ENCODE measurements at places on chromosomes 1 and 21.

DNA sequence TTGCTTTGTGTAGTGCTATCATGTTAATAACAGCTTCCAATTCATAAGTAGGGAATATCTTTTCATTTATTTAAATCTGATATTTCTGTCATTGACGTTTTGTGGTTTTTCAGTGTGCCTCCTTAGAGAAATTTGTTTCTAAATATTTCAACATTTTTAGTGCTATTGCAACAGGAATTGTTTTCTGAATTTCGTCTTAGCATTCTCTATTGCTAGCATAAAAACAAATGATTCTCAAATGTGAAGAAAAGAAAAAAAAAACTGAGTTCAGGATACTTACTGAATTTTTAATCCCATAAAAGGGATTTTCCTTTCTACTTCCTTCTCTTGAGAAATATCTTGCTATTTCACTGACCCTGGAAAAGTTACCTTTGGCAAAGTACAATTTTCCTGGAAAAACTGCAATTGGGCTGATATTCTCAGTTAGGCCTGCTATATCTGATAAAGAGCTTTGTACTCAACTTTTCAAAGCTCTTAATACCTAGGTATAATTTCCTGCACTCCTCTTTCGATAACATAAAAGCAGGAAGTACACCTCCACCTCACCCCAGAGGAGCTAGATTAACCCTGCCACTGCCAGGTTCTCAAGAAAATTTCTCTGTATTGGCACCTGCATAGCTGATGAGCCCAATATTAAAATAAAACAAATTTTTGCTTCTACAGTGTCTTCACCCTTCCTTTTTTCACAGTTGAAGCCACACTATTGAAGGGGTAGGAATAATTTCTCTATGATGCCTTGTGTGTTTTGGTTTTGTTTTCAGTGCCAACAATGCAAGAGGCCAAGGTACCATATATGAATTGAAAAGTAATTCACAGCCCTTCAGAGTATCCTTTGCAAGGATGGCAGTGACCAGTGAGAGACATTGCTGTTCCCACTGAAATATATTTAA lies 35.6 kb downstream of the PTPN14 start:
- no peak for DNase-seq

- no peak for DNase-seq
Measured at GRCh38 chr1:59552007-59552406, 255.1 kb downstream of the FGGY start.

GRCh38 chr1:223832637-223832943 lies 13.2 kb downstream of the TP53BP2 start:
- DNase-seq, result no peak

DNA sequence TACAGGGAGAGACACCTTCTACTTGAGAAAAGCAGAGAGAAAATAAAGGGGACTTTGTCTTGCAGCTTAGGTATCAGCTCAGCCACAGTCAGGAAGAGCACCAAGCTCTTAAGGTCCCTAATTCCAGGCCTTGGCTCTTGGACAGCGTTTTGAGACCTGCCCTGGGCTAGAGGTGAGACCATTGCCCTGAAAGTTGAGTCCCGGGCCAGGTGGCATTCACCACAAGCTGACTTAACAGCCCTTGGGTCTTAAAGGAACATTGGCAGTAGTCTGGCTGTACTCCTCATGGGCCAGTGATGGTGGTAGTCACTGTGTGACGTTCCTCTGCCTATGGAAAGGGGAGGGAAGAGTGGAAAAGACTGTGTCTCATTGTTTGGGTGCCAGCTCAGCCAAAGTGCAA lies 11.7 kb upstream of the TNNI3K start:
- DNase-seq, result no peak

DNA sequence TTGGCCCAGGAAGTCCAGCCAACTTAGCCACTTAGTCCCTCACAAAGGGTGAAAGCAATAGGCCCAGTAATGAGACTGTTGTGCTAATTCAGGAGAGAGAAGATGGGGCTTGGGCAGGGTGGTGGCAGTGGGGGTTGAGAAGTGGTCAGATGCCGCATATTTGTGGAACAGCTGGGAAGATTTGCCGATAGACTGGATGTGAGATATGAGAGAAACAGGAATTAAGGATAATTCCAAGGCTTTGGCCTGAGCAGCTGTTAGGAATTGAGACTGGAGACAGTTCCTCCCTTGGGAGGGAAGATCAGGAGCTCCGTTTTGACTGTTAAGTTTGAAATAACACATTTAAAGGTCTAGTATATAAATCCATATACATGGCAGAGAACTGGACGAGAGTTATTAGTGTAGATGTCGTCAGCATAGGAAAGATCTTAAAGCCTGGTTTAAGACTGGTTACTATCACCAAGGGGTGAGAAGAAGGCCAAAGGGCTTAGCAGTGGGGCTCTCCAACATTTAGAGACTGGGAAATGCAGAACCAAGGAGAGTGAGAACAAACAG lies 323.7 kb upstream of the FAM78B start:
- no peak for DNase-seq

DNA sequence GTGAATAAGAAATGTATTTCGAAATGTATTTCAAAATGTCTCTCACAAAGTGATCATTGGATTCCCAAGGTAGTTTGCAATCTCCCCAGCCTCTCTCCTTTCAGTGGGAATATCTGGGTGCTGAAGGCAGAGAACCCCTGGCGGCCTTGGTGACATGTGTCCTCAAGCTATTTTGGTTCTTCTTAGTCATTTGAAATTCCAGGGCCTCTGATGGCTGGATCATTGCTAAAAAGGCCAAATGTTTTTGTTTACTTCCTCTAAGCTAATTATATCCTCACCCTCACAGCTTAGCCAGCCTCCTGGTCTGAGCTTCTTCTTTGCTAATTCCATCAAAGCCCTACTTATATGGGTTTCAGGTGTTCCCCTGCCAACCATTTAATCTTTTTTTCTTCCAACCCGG lies 71.2 kb downstream of the LRRC40 start:
- no peak for DNase-seq

DNA sequence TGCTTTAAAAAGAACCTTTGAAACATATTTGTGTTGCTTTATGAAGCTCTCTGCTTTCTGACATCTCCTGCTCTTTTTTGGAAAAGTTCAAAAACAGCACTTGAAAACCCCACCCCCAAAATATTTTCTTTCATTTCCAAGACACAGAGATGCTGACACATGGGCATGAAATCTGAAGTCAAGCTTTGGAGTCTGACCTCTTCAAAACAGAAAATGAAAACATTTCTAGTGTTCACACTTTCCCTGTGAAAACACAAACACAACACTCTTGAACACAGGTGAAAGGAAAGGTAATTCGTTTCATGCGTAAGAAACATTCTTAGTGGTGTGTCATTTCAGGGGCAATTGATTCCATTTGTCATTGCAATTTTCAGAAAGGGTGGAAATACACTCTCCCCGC lies 10.8 kb downstream of the NGF start:
- DNase-seq, result no peak

- DNase-seq, result no peak
Measured at GRCh38 chr1:25173809-25174340, 58.4 kb downstream of the SYF2 start.

GRCh38 chr1:29577512-29577911 lies 341.2 kb downstream of the PTPRU start:
- no peak for DNase-seq

Data from GM12891 (cell line).